Kidney glomerular epithelial cell (primary cell): ENCODE measurements at places on chromosomes 13 and 19.

DNA sequence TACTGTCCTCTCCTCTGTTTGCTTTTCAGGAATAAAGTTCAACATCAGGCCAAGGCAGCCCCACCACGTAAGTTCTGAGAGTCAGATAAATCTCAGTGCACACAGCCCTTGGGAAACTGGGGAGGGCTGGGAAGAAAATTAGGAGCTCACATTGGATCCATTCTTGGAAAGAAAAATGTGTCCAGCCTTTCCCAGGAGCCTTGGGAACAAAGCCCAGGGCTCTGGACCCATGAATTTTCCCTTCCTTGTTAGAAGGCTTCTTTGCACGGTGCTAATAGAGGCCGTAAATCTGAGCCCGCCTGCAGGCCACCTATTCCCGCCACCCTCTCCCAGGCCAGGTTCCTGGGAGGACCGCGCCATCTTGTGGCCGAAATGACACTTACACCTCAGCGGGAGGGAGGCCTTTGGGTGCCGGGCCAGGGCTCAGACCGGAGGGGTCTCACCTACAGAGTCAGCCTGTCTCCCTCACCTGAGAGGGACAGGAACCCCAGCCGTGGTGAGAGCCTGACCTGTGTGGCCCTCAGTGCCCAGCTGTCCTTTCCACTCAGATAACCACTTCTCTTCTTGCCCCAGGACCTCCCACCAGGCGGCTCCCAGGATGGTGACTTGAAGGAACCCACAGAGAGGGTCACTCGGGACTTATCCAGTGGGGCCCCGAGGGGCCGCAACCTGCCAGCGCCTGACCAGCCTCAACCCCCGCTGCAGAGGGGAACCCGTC, 25.1 kb upstream of the KCTD15 start:
- DNase-seq: peak; percentile 30

DNA sequence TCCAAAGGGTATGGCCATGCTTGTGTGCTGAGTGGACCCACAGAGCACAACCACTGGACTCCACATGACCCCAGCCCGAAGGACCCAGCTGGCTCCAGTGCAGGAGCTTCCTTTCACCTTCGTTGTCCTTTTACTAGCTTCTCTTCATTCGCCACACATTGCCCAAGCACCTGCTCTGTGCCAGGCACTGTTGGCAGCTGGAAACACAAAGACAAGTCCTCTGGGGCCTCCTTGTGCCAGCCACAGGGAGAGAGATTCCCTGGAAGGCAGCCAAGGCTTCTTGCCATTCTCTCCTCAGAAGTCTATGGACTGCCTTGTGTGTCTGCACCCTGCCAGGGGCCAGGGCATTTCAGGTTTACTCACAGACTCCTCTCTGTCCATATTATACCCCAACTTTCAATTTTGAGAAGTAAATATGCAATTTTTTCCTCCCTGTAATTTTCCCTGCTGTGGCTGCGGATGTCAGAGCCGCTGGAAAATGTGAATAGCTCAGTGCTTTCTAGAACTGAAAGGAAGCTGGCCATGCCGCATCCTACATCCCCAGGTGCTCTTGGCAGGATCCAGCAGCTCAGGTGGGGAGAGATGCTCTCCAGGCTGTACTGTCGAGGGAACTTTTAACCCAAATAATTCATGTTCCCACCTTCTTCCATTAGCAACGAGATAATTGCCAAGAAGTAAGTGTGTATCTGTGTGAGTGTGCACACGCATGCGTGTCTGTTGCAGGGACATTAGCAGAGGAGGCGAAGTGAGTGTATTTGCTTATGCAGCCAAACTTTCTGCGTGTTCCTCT, 57.2 kb downstream of the CHST8 start:
- no peak for DNase-seq

GRCh38 chr19:11361037-11361770, 6.0 kb downstream of the PLPPR2 start:
- DNase-seq: no peak

GRCh38 chr19:50311723-50312635, 17.2 kb downstream of the KCNC3 start:
- no peak for DNase-seq

DNA sequence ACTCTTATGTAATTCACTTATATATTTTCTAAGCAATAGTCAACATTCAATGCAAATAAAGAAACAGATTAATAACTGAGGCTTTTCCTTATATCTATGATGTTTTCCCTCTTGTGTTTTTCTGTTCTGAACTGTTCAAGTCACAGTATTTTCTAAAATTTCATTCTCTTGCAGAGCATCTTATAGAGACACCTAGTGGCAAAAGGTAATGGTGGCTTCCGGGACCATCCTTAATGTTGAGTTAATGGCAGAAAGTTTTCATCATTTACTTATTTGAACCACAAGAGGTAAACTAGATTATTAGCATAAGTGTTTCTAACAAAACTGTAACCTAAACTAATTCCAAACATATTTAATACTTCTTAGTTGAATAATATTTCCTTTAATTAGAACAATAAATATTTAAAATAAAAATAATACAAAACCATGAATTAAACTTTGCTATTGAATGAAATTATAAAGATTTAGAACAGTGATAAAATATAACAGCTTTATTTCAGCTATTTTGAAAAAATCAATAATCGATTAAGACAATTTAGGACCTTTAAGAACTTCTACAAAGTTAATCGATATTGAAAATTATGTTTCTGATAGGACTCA, 1.7 kb upstream of the SLITRK5 start:
- peak; percentile 35 for DNase-seq

GRCh38 chr13:89227356-89227755, 1556.2 kb downstream of the SLITRK5 start:
- no peak for DNase-seq

GRCh38 chr19:57436417-57436816, 1.3 kb downstream of the ZNF749 start:
- no peak for DNase-seq

GRCh38 chr19:56119582-56119978, 1.5 kb downstream of the ZNF787 start:
- peak; percentile 19 for DNase-seq

DNA sequence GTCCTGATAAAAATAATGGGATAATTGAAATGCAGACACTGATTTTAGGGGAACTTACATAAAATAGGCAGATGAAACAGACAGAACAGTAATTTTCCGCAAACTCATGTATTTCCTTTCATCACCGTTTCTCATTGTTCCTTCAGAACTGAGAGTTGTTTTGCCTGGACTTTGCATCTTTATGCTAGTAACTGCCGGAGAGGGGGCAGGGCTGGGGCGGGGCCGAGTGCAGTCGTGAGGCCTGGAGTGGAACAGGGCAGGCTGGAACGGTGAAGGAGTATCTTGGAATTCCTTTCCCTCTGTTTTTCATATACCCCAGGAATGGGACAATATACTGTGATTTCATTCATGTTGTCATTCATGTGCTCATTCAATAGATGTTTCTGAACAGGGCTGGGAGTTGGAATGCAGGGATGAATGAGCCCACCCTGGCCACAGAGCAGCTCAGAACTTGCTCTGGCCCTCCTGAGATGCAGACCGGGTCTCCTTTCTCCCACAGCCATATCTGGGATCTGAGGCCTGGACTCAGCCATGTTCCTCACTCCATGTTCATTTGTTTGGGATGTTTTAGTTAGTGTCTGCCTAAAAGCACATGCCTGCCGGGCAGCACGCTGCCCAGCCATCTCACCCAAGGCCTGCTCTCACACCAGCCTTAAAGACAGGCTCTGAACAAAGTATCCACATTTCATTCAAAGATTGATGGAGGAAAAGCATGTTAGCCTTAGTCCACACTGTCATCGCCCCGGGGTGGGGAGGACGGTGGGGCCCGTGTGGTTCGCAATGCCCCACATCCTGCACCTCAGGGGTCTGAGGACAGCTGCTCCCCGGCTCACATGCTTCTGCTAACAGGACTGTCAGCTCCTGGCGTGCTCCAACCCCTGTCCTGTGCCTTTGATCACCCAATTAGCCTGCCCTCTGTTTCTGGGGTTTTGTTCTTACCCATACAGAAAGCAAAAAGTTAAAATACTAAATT, 92.9 kb downstream of the SOX1 start:
- no peak for DNase-seq

DNA sequence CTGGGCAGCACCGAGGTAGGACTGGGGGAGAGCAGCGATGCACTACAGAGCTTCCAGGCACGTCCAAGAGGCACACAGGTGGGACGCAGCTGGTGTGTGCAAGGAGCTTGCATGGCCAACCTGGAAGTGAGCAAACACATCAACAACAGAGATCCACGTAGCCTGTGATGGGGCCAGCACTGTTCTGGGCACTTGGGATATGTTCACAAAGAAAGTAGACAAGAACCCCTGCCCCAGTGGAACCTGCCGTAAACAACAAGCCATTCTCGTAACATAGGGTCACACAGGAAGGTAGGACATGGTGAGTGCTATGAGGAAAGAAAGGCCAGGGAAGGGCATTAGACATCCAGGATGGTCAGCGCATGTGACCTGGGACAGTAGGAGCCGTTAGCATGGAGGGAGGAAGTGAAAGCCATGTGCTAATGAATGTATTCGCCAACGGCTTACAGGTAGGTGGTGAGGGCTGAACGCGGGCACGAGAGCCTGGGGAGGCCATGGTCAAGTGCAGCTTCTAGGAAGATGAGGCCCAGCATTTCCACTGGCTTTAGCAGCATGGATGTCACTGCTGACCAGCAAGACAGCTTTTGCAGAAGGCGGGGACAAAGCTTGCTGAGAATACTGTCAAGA, 105.5 kb downstream of the TEX26 start:
- no peak for DNase-seq

GRCh38 chr13:32125221-32125689, 93.7 kb downstream of the FRY start:
- DNase-seq: no peak
